Omental fat pad (tissue), 4 donors: ENCODE measurements at places on chromosomes 5 and 9. TPM values are rescaled to one million over a fixed set of nuclear protein-coding genes. Genes with fewer than 3 reads are reported as not detected.

NIM1K gene
- 0.12 TPM for total RNA-seq

- no peak for DNase-seq
Observed at GRCh38 chr9:35738186-35738585, 5.7 kb downstream of the CREB3 start.

- DNase-seq = no peak
Observed at GRCh38 chr9:123111427-123112014, 78.1 kb downstream of the GPR21 start.

DNA sequence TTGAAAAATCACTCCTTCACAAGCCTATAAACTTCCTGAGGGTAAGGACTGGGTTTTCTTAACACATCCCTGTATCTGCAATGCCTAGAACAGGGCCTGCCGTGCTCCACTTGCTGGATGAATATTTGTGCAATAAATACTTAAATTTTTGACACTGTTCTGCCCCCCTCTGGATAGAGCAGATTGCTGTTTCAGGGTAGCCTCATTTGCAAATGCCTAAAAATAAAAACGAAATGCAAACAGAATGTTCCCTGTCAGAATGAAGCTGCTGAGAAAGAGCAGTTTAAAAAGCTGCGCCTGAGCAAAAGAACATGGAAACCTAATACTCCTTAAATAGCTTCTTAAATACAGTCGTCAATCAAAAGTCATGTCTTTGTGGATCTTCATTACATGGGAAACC lies 385.3 kb downstream of the PRELID2 start:
- DNase-seq = no peak

TSSK1B gene
- total RNA-seq = not detected
